ENCODE measurements at places on chromosomes 1 and 21.

GRCh38 chr1:19307794-19308508 is 4.0 kb downstream of the AKR7A2 start:
- DNase-seq: no peak

GRCh38 chr1:83928396-83928795 is 70.5 kb downstream of the TTLL7 start:
- DNase-seq: no peak

DNA sequence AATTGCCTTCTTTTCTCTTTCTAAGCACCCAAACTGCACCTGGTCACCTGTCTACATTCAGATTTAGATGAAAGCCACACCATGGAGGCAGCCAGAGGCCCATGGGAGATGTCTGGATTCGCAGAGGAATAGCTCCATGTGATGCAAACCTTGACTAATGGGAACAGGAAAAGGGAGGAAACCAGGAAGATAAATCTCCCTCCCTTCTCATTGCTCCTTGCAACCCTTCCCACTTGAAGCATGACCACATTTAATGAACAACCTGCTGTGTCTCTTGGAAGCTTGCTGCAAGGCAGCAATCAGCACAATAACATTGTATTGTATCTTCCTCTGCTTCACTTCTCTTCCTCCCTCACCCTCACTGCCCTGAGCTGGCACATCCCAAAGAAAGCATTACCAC is 42.6 kb upstream of the KLF17 start:
- no peak for DNase-seq

GRCh38 chr1:232911027-232911599 is 39.3 kb upstream of the NTPCR start:
- no peak for DNase-seq

DNA sequence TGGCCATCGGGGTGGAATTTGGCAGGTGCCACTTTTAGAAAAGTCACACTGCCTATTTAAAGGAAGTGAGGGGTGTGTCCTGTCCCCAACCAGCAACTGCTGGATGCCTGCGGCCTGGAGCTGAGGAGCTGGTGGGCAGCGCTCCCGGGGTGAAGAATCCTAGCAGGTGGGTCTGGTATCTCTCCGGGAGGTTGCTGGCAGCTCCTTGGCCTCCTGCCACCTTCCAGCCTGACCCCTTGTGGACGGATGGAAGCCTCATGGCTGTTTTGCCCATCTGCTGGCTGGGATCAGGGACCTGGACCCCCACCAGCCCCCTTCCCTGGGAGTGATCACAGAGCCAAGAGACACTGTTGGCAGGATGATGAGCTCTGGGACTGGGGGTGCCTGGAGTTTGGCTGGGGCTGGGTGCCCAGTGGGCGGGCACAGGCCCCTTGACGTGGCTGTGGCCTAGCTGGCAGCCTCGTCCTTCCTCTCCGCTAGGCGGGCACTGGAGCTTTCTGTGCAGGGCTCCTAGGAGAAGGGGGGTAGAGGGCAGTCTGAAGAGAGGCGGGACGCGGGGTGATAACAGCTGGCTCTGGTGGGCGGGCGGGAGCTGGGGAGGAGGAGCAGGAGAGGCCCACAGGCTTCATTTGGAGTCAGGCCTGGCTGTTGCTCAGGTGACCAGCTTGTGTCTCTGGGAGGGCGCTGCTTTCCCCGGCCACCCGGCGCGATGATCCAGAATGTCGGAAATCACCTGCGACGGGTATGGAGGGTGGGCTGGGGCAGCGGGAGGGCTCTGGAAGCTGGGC is at the start of gene ACOT11:
Gene ACOT11, plus strand, starts transcription at position 628 of the 788 bp plus-strand sequence. Its CDS starts 82 bp downstream, at position 710.
- DNase-seq: peak; percentile 98

Measured in tongue (tissue), 3 donors.